Fibroblast of villous mesenchyme (primary cell): ENCODE measurements at places on chromosomes 12 and 14. TPM values are rescaled to one million over a fixed set of nuclear protein-coding genes. Genes with fewer than 3 reads are reported as not detected.

Gene DEGS2
- not detected in 2 replicates for total RNA-seq

Gene OAS2
- 2.3 and 5.6 TPM in 2 replicates for total RNA-seq

DNA sequence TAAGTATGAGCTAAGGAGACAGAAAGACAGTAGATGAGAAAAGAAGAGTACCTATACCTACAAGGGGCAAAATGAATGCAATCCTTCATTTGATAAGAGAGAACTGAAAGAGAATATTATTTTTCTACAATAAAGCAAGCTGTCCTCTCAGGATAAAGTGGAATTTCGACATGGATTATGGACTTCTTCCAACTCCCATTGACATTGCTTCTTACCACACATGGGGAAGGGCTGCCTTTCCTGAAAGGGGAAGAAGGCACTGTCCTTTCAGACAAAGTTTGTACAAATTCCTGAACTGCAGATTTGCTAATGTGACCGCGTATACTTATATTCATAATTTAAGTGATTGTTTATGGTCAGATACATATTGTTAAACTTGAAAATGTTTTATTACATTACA is 4.3 kb upstream of the HEBP1 start:
- DNase-seq, result peak; percentile 37

- DNase-seq, result peak; percentile 85
Measured at GRCh38 chr14:50410921-50411320, 14.2 kb upstream of the CDKL1 start.

DNA sequence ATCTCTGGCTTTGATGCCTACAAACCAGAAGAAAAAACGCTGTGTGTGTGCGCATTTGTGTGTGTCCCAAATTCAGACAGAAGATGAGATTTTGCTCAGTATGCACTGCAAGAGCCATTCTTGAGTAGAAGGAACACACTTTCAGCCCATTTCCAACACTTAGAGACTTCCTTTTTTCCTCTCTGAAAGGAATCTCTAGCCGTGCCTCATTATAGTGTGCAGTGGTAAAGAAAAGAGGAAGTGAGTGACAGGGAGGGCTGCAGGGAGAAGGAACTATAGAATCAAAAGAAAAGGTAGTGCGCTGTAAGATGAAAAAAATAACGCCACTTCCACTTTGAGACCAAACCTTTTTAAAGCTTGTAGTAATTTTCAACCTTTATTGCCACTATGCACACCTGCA is 1400.9 kb upstream of the FLRT2 start:
- no peak for DNase-seq

DNA sequence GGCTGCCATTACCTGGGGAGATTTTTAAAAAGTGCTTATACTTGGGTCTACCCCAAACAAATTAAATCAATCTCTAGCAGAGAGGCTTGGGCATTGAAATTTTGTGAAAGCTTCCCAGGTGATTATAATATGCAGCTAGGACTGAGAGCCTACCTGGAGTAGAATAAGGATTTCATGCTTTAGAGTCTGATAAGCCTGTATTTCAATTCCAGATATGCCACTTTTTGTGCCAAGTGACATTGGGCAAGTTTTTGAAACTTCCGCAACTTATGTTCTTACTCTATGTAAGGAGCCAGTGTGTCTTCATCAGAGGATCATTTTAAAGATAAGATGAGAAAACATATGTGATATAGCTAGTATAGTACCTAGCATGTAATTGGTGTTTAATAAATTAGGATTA is 159.8 kb upstream of the LRIG3 start:
- DNase-seq, result no peak

- peak; percentile 39 for DNase-seq
Measured at GRCh38 chr14:70622111-70622712, 19.5 kb upstream of the TTC9 start.

- no peak for DNase-seq
Measured at GRCh38 chr12:90729736-90730135, 225.2 kb downstream of the CCER1 start.

DNA sequence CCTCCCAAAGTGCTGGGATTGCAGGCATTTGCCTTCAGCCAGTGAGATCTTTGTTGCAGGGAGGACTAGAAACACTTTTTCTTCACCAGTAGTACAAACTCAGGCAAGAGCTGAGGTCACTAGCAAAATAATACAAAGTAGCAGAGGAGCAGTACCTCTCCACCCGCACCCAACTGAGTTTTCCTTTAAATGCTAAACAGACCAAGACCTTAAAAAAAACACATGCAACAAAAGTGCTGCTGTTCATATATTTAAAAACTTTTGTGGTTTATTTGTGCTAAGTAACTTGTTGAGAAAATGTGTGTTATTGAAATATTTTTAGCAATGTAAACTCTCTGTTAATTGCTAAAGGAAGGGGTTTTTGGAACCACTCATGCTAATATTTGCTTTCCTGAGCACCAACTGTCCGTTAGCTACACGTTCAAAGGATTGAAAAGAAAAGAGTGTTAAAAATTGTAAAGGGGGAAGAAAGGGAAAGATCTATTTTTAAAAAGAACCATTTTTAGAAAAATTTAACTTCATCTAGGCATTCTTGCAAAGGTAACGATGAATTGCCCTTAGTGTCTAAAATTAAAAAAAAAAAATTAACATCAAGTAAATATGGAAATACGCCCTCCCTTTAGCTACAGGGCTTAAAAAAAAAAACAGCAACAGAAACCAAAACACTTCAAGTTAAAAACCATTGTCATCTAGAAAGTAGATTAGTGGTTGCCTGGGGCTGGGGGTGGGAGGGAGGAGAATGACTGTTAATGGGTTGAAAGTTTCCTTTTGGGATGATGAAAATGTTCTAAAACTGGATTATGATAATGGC is 114.0 kb upstream of the KRAS start:
- no peak for DNase-seq

GRCh38 chr14:24196071-24197055 is 1.1 kb upstream of the TM9SF1 start:
- DNase-seq, result peak; percentile 39

DNA sequence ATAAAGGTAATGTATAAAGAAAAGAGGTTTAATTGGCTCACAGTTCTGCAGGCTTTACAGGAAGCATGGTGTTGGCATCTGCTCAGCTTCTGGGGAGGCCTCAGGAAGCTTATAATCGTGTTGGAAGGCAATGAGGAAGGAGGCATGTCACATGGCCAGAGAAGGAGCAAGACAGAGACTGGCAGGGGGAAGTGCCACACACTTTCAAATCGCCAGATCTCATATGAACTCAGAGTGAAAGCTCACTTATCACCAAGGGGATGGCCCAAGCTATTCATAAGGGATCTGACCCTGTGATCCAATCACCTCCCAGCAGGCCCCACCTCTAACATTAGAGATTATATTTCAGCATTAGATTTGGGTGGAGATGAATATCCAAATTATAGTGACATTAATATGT is 26.3 kb downstream of the LDHB start:
- DNase-seq, result no peak

DNA sequence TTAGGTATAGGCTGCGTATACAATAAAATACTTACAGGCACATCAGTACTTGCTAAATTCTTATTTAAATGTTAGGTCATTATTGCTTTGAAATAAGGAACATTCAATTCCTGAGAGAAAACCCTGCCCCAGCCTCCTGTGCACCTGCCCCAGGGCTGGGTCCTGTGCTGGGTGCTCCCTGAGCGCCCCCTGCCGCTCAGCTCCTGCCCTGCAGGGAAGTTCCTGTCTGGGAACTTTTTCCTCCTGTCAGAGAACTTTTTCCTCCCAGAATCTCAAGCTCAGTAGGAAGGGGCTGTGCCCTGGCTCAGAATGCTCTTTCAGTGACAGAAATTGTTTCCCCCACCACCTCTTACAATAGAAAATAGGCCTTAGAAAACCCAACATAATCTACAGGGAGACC is 751.1 kb downstream of the TMEM121 start:
- no peak for DNase-seq

DNA sequence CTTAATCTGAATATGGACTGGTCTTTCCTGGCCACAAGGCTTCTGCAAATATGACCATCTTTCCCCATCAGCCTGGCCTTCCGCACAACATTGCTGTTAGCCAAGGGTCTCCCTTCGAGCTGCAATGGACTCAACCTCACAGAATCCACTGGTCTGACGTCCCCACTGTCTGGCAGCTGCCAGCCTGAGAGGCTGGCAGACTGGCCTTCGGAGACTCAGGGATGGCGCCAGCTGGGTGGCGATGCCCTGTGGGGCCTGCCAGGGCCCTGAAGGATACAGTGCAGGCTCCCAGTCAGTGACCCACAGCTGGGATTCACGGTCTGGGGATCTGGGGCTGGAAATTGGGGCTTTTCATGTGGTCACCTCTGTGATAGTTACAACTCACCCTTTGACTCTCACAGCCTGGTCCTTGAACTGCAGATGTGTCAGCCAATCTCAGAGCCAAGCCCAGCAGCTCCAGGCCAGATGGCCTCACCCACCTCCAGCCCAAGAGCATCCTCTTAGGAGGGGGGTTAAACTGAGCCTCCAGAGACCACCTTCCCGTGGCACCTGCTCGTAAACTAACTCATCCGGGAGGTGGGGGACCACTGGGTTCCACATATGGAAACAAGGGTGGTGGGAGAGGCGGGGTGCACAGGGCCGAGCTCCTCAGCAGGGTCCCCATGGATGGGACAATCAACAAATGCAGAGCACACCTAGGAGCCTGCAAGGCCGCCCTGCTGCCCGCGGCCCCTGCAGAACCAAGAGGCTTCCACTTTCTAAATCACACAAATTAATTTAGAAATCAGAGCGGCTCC is 21.1 kb upstream of the C14orf180 start:
- no peak for DNase-seq
